ENCODE measurements at places on chromosomes 11 and 22. TPM values are rescaled to one million over a fixed set of nuclear protein-coding genes. Genes with fewer than 3 reads are reported as not detected.

Gene THAP12
- total RNA-seq, result 42.5 TPM

Gene OLFML1
- total RNA-seq, result not detected

Gene BTG4
- total RNA-seq, result not detected

Gene TRIM22
- total RNA-seq, result 134 TPM

Gene FLRT1
- 0.09 TPM for total RNA-seq

Gene APOA5
- not detected for total RNA-seq

Gene CASP5
- not detected for total RNA-seq

Gene MGAT3
- under 0.01 TPM for total RNA-seq

Gene DMC1
- 1.5 TPM for total RNA-seq

Gene OTOG
- total RNA-seq, result not detected

Gene WBP2NL
- 0.60 TPM for total RNA-seq

Gene CADM1
- total RNA-seq, result 8.4 TPM

Gene VSIG10L2
- total RNA-seq, result not detected

Gene EIF3M
- 645 TPM for total RNA-seq

Gene SLC22A8
- total RNA-seq, result not detected

Gene CCDC87
- total RNA-seq, result 0.32 TPM

Gene OR8D4
- not detected for total RNA-seq

Gene HBE1
- 0.23 TPM for total RNA-seq

Gene CD3E
- total RNA-seq, result not detected

Gene VPREB1
- total RNA-seq, result not detected

Gene TYR
- total RNA-seq, result not detected

Gene OR5AL1
- not detected for total RNA-seq

Gene GAL3ST1
- total RNA-seq, result 0.18 TPM

Gene NCF4
- total RNA-seq, result not detected

Gene SMC1B
- not detected for total RNA-seq

Gene OR51I1
- total RNA-seq, result not detected

Gene SLC5A4
- not detected for total RNA-seq

Gene EHF
- 16.0 TPM for total RNA-seq

Gene RASL10A
- total RNA-seq, result not detected

Gene KCNJ5
- not detected for total RNA-seq

Gene PRRG4
- total RNA-seq, result under 0.01 TPM

Gene TMEM9B
- total RNA-seq, result 56.7 TPM

Gene SLC6A5
- not detected for total RNA-seq

Gene BCO2
- total RNA-seq, result 12.2 TPM

Gene KIRREL3
- total RNA-seq, result 0.59 TPM

Gene CRYBB1
- not detected for total RNA-seq

Gene RAD9A
- 7.4 TPM for total RNA-seq
